ENCODE measurements at places on chromosomes 16 and 17.

DNA sequence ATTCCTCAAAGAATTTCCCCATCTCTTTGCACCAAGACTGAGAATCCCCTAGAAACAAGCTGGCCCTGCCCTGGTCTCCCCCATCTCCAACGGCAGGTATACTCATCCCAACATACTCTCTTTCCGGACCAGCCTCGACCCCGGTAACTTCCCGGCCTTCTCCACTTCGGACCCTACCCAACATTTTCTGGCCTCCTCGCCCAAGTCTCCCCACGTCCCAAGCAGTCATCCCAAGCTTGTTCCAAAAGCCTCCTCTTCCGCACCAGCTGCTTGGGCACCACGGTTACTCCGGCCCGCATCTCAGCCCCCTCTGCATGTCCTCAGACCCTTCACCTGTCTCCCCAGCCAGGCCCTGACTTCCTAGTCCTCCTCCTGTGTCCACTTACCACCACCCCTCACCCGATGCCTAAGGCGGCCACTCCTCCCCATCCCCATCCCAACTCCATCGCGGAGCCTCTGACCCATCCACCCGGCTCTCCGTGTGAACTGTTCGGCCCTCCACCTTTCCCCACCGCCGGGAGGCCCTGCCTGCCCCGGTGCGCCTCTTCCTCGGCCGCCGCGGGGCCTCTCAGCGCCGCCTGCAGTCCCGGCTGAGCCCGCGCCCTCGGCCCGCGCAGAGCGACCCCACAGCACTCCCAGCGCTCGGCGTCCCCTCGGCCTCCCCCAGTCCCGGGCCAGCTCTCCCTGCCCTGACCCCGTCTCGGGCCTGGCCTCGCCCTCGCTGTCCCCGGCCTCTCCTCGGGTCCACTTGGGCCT lies 994 bp downstream of the PITPNA start:
- no peak for DNase-seq

DNA sequence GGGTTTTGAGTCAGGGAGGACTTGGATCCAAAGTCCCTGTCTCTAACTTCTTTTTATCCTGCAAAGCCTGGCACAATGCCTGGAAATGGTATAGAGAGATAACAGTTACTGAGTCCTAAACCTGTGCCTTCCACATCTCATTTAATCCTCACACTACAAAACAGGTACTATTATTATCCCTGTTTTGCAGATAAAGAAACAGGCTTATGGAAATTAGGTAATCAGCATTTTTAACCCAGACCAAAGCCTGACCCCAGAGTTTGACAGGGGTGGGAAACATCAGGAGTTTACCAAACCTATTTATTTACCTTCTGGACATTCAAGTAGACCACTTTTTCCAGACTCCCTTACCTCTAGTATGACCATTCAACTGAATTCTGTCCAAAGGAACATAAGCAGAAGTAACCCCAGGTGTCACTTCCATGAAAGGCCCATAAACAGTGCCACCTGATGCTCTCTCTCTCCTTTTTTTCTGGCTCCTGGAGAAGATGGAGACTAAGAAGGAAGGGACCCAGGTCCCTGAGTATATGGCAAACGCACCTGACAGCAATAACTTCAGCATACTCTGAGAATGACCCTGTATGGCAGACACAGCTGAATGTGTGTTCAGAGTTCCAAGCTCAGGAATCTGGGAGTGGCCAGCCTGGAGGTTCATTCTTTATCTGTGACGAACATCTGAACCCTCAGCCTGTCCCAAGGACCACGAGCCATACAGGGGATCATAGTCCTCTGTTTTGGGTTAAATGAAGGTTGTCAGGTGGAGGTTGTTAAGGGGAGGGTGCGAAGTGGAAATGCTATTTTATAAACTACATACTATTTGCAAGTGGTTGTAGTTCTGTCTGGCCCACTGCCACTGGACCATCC lies 62.7 kb downstream of the HLF start:
- DNase-seq, result no peak

- no peak for DNase-seq
These were observed 4.6 kb downstream of the CNTD1 start for GRCh38 chr17:42803074-42803883.

DNA sequence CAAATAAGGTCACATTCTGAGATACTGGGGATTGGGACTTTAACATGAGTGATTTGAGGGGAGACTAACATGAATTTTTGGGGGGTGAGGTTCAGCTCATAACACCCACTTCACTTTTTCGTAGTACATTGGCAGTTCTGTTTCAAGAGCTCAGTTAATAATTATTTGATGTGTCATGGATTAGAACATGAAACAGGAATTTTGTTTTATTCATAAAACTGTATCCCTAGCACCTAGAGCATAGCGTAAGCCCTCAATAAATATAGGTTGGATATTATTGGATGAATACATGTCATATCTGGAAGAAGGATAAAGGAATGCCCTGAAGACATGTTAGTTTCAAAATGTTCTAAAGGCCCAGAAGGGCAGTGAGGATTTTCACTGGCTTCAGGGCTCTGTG lies 119.8 kb downstream of the PRKCA start:
- DNase-seq, result no peak

DNA sequence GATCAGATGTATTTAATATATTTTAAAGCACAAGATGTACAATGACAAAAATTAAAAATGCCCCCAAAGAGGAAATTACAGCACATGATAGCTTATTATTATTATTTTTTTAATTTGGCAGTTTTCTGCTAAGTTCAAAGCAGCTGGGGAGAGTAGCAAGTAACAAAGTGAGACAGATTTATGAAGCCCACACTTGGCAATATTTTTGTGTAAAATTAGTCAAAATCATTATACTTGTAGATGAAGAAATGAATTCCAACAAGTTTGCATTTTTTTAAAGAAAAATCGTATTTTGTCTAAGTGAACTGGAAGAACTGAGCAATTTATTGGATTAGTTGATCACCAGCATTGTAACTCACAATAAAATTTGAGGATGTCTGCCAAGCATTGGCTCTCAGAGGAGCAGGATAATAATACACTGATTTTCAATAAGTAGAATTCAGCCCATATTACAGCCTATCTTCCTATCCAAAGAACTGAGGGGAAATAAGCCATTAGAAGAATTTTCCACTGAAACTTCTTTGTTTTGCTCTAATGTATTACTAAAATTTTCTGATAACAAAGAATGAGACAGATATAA lies 215.6 kb downstream of the MAP2K6 start:
- no peak for DNase-seq

DNA sequence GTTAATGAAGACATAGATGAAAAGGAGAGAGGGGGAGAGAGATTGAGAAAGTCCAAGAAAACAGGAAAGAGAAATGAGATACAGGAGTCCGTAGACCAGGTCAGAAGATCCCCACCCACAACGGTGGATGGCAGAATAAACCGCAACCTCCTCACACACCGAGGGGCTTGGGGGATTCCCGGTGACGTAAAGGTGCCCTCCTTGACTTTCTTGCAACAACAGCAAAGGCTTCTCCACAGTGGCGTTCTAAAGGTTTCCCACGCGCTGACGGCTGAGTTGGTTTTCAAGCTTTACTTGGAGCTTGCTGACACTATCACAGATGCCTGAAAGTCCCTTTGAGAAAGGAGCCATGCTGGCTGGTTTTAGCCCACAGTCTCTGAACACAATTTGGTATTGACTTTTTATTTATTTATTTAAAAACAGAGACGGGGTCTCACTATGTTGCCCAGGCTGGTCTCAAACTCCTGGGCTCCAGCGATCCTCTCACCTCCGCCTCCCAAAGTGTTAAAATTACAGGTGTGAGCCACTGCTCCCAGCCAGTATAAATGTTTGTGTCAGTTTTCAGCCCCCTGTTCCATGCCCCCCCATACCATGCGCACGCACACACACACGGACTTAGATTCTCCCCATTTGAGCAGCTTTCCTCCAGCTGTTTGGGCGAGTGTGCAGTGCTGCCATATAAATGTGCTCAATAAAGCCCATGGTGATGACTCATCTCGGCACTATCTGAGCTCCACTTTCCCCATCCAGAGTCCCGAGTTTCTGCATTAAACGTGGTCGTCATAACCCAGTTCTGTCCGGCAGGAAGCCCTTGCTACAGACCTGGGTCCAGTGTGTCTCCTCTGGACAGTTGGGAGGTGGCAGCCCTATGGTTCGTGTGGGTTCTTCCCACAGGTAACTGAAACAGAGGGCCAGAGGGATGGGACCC lies 33.0 kb upstream of the SEC14L1 start:
- DNase-seq, result no peak

- no peak for DNase-seq
These were observed 14.6 kb downstream of the RGS11 start for GRCh38 chr16:261031-261691.

- DNase-seq, result no peak
These were observed 752 bp downstream of the TBC1D24 start for GRCh38 chr16:2475413-2476344.

GRCh38 chr17:27346228-27346899 lies 52.5 kb downstream of the WSB1 start:
- DNase-seq, result no peak

DNA sequence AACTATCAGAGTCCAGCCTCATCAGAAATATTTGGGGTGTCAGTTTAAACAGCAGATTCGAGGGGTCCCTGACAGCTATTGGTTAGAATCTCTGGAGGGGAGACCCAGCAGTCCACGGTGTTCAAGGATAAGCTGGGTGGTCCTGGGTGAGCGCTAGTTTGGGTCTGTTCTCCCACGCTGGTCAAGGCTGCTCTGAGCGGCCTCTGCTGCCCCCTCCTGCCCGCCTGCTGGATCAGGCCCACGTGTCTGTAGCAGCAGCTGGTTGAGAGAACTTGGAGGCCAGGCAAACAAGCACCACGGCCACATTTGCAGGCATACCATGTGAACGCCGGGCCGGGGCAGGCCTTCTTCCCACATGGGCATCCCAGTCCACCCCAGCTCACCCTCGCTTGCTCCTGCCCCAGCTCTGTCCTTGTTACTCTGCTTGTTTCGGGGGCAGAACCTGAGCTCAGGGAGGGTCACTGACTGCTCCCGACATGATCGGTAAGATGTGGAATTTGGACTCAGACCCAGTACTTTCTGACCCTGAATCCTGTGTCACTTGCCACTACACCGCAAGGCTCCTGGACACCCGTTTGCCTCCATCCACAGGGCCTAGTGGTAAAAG lies 7.4 kb downstream of the FOXF1 start:
- peak; percentile 63 for DNase-seq

GRCh38 chr17:74152591-74153455 lies 50.7 kb upstream of the RPL38 start:
- no peak for DNase-seq

- DNase-seq, result no peak
These were observed 13.5 kb downstream of the SPECC1 start for GRCh38 chr17:20022701-20023100.

GRCh38 chr17:73357318-73357717 lies 45.5 kb upstream of the CDC42EP4 start:
- DNase-seq, result no peak

DNA sequence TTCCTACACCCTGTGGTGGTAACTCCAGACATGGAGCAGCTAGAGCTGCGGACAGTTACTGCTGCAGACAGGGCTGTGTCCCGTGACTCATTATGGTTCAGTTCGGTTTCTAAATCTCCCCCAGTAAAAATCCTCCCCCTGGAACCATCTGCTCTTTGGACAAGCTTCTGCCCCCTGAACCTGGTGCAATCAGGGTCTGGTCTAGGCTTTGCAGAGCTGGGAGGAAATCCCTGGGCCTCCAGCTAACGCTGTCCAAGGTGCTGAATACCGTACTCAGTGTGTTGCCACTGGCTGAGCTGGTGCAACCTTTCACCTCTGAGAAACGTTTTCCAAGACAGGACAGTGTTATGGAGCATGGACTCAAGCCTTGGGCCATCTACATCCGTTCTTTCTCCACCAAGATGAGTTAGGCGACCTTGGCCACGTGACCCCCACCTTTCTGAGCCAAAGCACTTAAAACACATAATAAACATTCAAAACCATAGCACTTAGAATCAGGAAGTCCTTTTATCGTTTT lies 142.0 kb downstream of the CPPED1 start:
- no peak for DNase-seq

- no peak for DNase-seq
These were observed 7.3 kb downstream of the THRA start for GRCh38 chr17:40069751-40070708.

GRCh38 chr17:12389421-12389820 lies 276.3 kb upstream of the MYOCD start:
- DNase-seq, result no peak

GRCh38 chr17:30995347-30995746 lies 24.5 kb downstream of the RNF135 start:
- DNase-seq, result no peak

DNA sequence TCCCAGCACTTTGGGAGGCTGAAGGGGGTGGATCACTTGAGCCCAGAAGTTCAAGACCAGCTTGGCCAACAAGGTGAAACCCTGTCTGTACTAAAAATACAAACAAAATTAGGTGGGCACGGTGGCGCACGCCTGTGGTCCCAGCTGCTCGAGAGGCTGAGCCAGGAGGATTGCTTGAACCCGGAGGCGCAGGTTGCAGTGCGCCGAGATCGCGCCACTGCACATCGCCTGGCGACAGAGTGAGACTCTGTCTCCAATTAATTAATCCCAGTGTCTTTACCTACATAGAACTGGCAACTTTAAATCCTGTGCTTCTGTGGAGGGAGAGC lies 1.5 kb upstream of the ELOB start:
- no peak for DNase-seq
